ENCODE measurements at places on chromosomes 12 and 14.

GRCh38 chr12:129704232-129704830, 199.5 kb downstream of the TMEM132D start:
- DNase-seq, result no peak
- no peaks in the 10 kb centered on the region for H3K4me1 ChIP-seq
- no peaks in the 10 kb centered on the region for H3K27me3 ChIP-seq
- H3K4me3 ChIP-seq, result no peak overlapping the region
- H3K27ac ChIP-seq, result no peak overlapping the region

GRCh38 chr12:15580431-15580830, 208.8 kb downstream of the EPS8 start:
- DNase-seq, result peak; percentile 31
- no peaks in the 10 kb centered on the region for H3K27me3 ChIP-seq
- peaks cover 13% of the 10 kb centered on the region for H3K4me1 ChIP-seq
- no peak overlapping the region for H3K4me3 ChIP-seq
- H3K36me3 ChIP-seq, result peaks cover 25% of the 10 kb centered on the region

- H3K27ac ChIP-seq, result no peak overlapping the region
- H3K36me3 ChIP-seq, result no peaks in the 10 kb centered on the region
- peaks cover 4% of the 10 kb centered on the region for H3K27me3 ChIP-seq
Observed at GRCh38 chr14:93804654-93805053, 16.4 kb upstream of the PRIMA1 start.

DNA sequence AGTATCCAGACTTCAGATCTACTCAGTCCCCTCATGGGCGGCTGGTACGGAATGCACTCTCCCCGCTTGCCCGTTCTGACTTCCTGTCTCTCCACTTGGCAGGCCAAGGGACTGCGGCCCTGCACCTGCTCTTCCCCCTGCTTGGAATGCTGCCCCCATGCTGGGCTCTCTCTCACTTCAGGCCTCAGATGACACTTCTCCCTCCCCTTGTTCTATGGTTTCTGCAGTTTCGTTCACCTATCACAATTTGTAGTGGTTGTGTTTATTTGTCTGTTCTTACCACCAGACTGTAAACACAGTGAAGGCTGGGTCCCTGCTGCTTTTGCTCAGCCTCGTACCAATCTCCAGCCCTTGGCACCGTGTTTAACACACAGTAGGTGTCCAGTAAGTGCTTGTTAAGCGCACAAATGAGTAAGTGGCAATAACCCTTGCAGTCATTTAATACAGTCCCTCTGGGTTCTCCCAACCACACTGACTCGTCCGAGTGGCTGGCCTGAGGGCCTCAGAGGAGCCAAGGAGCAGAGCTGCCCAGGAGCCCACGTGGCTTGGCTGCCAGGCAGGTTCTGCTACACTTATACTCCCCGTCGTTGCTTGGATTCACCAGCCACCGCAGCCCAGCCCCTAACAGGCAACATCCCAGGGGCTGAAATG, 11.8 kb downstream of the SLC6A12 start:
- no peaks in the 10 kb centered on the region for H3K36me3 ChIP-seq
- H3K4me3 ChIP-seq, result no peak overlapping the region
- H3K4me1 ChIP-seq, result no peaks in the 10 kb centered on the region

DNA sequence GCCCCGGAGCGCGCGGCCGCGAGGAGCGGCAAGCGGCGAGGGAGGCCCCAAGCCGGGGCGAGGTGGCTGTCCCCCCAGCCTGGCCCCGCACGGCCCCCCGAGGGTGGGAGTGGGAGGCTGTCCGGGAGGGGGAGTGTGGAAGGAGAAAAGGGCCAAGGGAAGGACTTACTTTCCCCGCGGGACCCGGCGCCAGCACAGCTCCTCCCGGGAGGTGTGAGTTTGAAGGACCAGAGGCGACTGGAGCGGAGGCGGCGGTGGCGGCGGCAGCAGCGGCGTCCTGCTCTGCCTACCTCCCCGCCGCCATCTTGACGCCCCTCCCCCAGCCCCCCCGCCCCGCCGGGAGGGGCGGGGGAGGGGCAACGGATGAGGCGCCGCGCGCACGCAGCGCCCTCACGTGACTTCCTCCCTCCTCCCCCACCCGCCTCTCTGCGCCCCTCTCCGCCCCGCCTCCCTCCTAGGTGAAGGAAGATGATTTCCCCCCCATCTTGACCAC, at the start of gene SBNO1:
Gene SBNO1, minus strand, starts transcription at position 316 of the 493 bp plus-strand sequence. CDS start 14,406 bp downstream, outside the sequence.
- peak; percentile 92 for DNase-seq
- H3K4me1 ChIP-seq, result peaks cover 9% of the 10 kb centered on the region
- H3K27me3 ChIP-seq, result no peaks in the 10 kb centered on the region

- peaks cover 5% of the 10 kb centered on the region for H3K27me3 ChIP-seq
- peaks cover 17% of the 10 kb centered on the region for H3K4me1 ChIP-seq
- DNase-seq, result no peak
- no peak overlapping the region for H3K27ac ChIP-seq
- H3K36me3 ChIP-seq, result no peaks in the 10 kb centered on the region
- H3K4me3 ChIP-seq, result no peak overlapping the region
Observed at GRCh38 chr12:54373649-54374561, 9.6 kb upstream of the GPR84 start.

GRCh38 chr14:92494512-92494911, 19.1 kb upstream of the RIN3 start:
- no peak overlapping the region for H3K4me3 ChIP-seq
- no peak for DNase-seq
- H3K4me1 ChIP-seq, result no peaks in the 10 kb centered on the region

DNA sequence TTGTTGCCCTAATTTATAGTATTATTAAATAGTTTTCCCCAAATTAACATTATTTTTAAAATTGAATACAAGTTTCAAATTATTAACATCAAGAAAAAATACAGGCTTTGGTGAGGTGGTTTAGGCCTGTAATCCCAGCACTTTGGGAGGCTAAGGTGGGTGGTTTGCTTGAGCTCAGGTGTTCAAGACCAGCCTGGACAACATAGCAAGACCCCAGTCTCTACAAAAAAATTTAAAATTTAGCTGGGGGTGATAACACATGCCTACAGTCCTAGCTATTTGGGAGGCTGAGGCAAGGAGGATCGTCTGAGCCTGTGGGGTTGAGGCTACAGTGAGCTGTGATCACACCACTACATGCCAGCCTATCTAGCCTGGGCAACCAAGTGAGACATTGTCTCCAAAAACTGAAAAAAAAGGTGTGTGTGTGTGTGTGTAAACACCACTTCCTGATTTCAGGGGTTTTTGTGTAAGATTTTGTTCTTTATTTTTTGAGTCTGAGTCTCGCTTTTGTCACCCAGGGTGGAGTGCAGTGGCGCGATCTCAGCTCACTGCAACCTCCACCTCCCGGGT, 3.9 kb upstream of the DNAL1 start:
- no peak for DNase-seq
- H3K27ac ChIP-seq, result no peak overlapping the region
- H3K36me3 ChIP-seq, result peaks cover 2% of the 10 kb centered on the region
- H3K27me3 ChIP-seq, result no peaks in the 10 kb centered on the region

GRCh38 chr14:80350707-80351106, 139.4 kb upstream of the DIO2 start:
- no peak overlapping the region for H3K4me3 ChIP-seq
- H3K27ac ChIP-seq, result no peak overlapping the region
- no peak for DNase-seq
- no peaks in the 10 kb centered on the region for H3K36me3 ChIP-seq
- H3K27me3 ChIP-seq, result no peaks in the 10 kb centered on the region

DNA sequence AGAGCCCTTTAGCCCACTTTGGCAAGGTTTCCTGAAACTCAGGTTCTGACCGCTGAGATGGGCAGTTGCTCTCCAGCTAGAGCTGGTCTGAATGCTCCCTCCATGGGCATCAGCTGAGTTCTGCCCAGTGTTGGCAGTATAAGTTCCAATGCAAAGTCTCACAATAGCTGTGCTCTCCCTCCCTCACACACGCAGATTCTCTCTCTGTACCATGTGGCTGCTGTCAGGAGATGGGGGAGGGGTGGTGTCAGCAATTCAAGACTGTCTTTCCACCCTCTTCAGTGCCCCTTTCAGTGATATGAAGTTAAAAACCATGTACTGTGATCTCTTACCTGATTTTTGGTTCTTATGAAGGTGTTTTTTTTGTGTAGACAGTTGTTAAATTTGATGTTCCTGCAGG, 164.3 kb upstream of the PLEKHA5 start:
- no peaks in the 10 kb centered on the region for H3K36me3 ChIP-seq
- H3K27ac ChIP-seq, result no peak overlapping the region
- peaks cover 1% of the 10 kb centered on the region for H3K27me3 ChIP-seq
- no peaks in the 10 kb centered on the region for H3K4me1 ChIP-seq
- no peak overlapping the region for H3K4me3 ChIP-seq

DNA sequence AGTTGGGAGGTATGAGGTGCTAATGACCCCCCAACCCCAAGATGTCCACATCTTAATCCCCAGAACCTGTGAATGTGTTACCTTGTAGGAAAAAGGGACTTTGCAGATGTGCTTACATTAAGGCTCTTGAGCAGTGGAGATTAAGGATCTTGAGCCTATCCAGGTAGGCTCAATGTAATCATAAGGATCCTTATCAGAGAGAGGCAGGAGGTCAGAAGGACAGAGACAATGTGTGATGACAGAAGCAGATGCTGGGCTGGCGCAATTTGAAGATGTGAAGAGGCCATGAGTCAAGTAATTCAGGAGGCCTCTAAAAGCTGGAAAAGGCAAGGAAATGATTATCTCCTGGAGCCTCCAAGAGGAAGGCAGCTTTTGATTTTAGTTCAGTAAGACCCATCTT, 90.4 kb upstream of the MAX start:
- H3K4me1 ChIP-seq, result no peaks in the 10 kb centered on the region
- H3K27ac ChIP-seq, result peak overlapping the region; percentile 52
- peaks cover 4% of the 10 kb centered on the region for H3K36me3 ChIP-seq
- H3K4me3 ChIP-seq, result no peak overlapping the region

GRCh38 chr14:90676912-90677311, 139.3 kb downstream of the TTC7B start:
- DNase-seq, result no peak
- H3K27me3 ChIP-seq, result no peaks in the 10 kb centered on the region
- no peaks in the 10 kb centered on the region for H3K36me3 ChIP-seq

- peaks cover 30% of the 10 kb centered on the region for H3K36me3 ChIP-seq
- H3K27me3 ChIP-seq, result no peaks in the 10 kb centered on the region
- peaks cover 9% of the 10 kb centered on the region for H3K4me1 ChIP-seq
- no peak overlapping the region for H3K4me3 ChIP-seq
- no peak for DNase-seq
- H3K27ac ChIP-seq, result no peak overlapping the region
Observed at GRCh38 chr12:11793921-11794710, 144.6 kb downstream of the ETV6 start.

- H3K36me3 ChIP-seq, result peaks cover 7% of the 10 kb centered on the region
- no peak overlapping the region for H3K27ac ChIP-seq
- H3K4me3 ChIP-seq, result no peak overlapping the region
- H3K4me1 ChIP-seq, result peaks cover 8% of the 10 kb centered on the region
- no peaks in the 10 kb centered on the region for H3K27me3 ChIP-seq
- DNase-seq, result no peak
Observed at GRCh38 chr12:92496790-92497189, 206.0 kb upstream of the PLEKHG7 start.

DNA sequence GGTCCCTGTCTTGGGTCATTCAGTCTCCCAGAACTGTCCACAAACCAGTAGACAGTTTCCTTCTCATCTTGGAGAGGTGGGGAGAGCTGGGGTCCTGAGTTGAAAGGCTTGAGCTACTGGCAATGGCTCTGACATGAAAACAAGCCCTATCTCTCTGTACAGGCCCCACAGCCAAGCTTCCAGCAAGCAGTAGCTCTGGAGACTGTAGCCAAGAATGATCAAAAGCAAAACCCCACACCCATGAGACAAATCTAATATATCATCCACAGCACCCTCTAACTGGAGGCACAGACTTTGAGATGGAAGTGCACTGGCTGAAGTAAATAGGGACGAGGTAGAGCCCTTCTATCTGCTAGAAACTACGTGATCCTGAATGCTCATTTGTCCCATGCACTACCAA, 40.9 kb downstream of the RERG start:
- H3K36me3 ChIP-seq, result no peaks in the 10 kb centered on the region
- H3K27ac ChIP-seq, result no peak overlapping the region
- DNase-seq, result no peak
- H3K27me3 ChIP-seq, result peaks cover 27% of the 10 kb centered on the region
- no peak overlapping the region for H3K4me3 ChIP-seq
- H3K4me1 ChIP-seq, result no peaks in the 10 kb centered on the region

DNA sequence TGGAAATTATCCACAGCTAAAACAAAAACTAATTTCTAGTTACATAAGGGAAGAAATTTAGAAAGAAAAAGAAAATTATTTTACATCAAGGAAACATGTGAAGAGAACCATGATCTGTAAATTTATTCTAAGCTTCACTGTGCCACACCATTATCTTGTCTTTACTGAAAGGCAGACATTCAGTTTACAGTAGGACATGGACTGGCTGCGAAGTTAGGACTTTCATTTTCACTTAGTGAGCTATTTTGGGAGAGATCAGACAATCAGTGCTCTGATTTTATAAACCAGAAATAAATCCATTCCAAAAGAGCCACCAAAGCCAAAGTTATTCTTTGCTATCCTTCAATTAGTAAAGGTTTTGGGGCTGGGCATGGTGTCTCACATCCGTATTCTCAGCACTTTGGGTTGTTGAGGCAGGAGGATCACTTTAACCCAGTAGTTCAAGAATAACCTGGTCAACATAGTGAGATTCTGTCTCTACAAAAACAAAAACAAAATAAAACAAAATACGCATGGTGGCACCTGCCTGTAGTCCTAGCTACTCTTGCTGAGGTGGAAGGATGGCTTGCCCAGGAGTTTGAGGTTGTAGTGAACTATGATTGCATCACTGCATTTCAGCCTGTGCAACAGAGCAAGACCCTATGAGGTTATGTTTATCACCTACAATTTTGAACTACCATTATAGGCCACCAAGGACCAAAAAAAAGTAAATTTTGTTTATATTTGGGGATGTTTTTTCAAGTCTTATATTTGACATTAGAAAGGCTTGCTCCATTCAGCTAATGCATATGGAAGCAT, 1084.8 kb upstream of the ATXN7L3B start:
- DNase-seq, result no peak
- no peak overlapping the region for H3K4me3 ChIP-seq
- H3K36me3 ChIP-seq, result no peaks in the 10 kb centered on the region
- no peaks in the 10 kb centered on the region for H3K27me3 ChIP-seq
- H3K4me1 ChIP-seq, result no peaks in the 10 kb centered on the region

DNA sequence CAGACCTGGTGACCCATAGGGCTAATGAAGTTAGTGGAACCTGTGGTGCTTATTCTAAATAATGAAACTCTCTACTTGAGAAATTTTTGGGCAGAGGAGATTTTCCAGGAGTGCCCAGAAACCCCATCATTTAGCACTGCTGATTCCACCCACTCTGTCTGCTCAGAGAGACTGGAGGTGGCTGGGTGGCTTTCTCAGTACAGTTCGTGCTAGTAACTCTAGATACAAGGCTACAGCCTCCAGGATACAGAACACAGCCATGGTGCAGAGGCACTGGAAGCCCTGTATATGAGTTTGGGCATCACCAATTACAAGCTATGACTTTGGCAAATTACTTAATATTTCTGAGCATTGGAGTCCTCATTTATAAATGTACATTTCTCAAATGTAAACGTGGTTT, 32.4 kb downstream of the CCDC177 start:
- no peak overlapping the region for H3K4me3 ChIP-seq
- H3K36me3 ChIP-seq, result no peaks in the 10 kb centered on the region
- DNase-seq, result no peak
- H3K4me1 ChIP-seq, result peaks cover 19% of the 10 kb centered on the region
- H3K27me3 ChIP-seq, result peaks cover 29% of the 10 kb centered on the region
- H3K27ac ChIP-seq, result no peak overlapping the region

GRCh38 chr14:98958632-98959031, 313.4 kb downstream of the BCL11B start:
- H3K4me1 ChIP-seq, result peaks cover 12% of the 10 kb centered on the region
- H3K36me3 ChIP-seq, result no peaks in the 10 kb centered on the region
- H3K27me3 ChIP-seq, result no peaks in the 10 kb centered on the region
- H3K27ac ChIP-seq, result no peak overlapping the region

GRCh38 chr12:111006621-111007020, 86.2 kb upstream of the MYL2 start:
- no peak overlapping the region for H3K27ac ChIP-seq
- no peak overlapping the region for H3K4me3 ChIP-seq
- no peak for DNase-seq
- no peaks in the 10 kb centered on the region for H3K4me1 ChIP-seq
- H3K36me3 ChIP-seq, result no peaks in the 10 kb centered on the region

- peaks cover 8% of the 10 kb centered on the region for H3K27me3 ChIP-seq
- no peak overlapping the region for H3K27ac ChIP-seq
Observed at GRCh38 chr14:23540141-23540469, 11.5 kb downstream of the ZFHX2 start.

Measured in activated naive CD8-positive, alpha-beta T cell treated with anti-CD3 and anti-CD28 coated beads, Interleukin-2, amount 10 ng/mL, durations not matched to agents 7 days and 5 days (primary cell).